ENCODE measurements at places on chromosomes 4 and X.

GRCh38 chr4:149441338-149441737, 374.3 kb downstream of the IQCM start:
- DNase-seq, result no peak

- DNase-seq, result no peak
Measured at GRCh38 chrX:124257924-124258702, 74.3 kb upstream of the TEX13D start.

DNA sequence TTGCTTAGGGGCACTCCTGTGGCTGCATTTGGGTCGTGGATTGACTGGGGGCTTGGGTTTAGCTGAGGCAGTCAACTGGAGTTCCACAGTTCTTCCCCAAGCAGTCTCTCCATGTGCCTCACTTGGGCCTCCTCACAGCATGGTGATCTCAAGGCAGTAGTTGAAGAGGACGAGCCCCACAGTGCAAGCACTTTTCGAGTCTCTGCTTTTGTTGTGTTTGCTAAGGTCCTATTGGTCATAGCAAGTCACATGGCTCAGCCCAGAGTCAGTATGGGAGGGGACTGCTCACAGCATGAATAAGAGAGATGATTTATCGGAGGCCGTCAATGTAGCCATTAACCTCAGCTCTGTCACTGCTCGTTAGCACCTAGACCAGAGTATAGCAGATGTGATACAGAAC, 29.7 kb downstream of the BMX start:
- no peak for DNase-seq

GRCh38 chrX:51158231-51158630, 174.4 kb upstream of the NUDT10 start:
- no peak for DNase-seq

GRCh38 chrX:22686138-22686541, 313.6 kb upstream of the DDX53 start:
- DNase-seq, result no peak
